Cortex of kidney (tissue), 1 donor: ENCODE measurements at places on chromosomes 2 and 18.

- DNase-seq = no peak
These were observed 97.6 kb downstream of the MRPS9 start for GRCh38 chr2:105135436-105135835.

DNA sequence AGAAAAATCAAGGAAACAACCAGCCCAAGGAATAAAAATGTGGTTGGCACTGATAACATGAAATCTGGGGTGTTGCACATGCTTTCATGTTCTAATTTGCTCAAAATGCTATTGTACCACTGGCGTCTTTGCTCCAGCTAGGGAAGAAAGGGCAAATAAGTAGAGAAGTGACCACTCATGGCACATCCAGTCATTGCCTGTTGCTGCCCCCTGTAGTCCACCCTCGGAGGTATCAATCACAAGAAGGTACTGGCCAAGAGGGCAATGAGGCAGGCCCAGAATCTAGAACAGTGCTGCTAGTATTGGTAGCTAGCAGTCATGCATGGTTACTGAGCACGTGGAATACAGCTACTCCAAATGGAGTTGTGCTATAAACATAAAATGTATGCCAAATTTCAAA, 213.4 kb downstream of the CDCA7 start:
- no peak for DNase-seq

DNA sequence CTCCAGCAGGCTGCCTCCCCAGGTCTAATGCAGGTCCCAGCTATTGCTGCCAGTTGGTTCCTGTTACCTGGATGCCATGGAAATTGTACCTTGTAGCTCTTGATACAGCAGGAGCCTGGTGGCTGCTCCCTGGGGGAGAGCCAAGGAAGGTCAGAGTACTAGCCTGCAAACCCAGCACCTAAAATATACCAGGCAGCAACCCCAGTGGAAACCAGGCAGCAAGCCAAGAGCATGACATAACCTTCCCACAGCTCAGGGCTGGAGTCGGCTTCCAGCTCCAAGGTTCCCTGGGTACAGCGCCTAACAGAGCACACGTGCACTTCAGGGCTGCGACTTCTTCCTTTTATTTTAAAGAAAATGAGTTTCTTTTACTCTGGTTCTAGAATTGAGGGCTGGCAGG, 30.3 kb downstream of the TNP1 start:
- no peak for DNase-seq

GRCh38 chr2:241777686-241778627, 1.3 kb downstream of the GAL3ST2 start:
- DNase-seq = no peak

DNA sequence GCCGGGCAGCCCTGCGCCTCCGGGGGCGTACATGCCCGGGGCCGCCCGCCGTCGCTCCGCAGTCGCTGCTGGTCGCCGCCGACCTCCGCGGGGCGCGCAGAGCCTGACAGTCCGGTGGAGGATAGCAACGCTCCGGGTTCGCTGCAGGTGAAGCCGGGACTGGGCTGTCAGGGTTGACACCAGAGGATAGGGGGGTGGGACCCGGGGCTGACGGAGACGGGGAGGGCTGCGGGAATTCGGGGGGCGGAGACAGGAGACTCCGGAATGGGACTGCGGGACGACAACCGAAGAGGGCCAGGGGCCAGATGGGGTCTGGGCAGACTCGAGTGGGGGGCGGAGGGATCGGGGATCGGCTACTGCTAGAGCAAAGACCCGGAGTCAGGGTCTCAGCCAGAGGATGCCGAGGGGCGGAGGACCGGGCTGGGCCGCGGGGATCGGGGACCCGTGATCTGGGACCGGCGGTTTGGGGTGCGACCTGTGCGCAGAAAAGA, 403 bp downstream of the TMEM127 start:
- DNase-seq = no peak

DNA sequence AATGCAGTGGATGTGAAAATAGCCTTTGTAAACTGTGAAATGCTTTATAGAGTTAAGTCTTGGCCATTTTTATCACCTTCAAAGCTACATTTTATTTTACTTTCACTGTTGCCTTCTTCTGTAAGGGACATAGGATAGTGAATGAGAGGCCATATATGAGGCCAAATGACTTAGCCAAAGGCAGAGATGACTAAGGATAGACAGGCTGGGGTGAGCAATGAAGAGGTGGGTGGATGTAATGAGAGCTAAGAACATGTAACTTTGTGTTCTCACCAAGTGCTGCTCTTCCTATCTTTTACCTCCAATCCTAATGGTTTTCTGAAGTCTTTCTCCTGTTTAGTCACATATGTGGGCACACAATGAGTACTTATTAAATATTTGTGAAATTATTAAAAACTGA, 101.9 kb downstream of the MBD5 start:
- DNase-seq = no peak

GRCh38 chr2:209661286-209661894, 110.2 kb upstream of the UNC80 start:
- DNase-seq = no peak

GRCh38 chr18:42184685-42185477, 229.8 kb downstream of the PIK3C3 start:
- DNase-seq = no peak

GRCh38 chr2:54840559-54841468, 117.4 kb downstream of the EML6 start:
- no peak for DNase-seq

- no peak for DNase-seq
These were observed 34.0 kb downstream of the TTLL4 start for GRCh38 chr2:218744615-218745014.

- DNase-seq = no peak
These were observed 9.0 kb downstream of the ENOSF1 start for GRCh38 chr18:703213-703967.
